Fibroblast of lung (primary cell): ENCODE measurements at places on chromosomes 2 and 18.

DNA sequence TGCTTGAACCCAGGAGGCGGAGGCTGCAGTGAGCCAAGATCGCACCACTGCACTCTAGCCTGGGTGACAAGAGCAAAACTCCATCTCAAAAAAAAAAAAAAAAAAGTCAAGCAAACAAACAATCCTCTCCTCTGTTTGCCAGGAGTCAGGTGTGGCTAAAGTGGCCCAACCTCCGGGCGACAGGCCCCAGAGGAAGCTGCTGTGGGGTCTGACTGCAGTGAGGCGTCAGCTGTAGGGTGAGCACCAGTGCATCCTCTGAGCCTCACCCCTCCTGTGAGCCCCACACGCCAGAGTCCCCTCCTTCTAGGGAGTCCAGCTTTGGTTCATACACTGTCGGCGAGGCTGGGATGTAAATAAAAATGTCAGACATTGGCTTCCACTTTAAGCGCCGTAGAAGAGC lies 76.5 kb upstream of the HS6ST1 start:
- DNase-seq, result no peak

- no peak for DNase-seq
These were observed 619.2 kb downstream of the IRS1 start for GRCh38 chr2:226180281-226180884.

DNA sequence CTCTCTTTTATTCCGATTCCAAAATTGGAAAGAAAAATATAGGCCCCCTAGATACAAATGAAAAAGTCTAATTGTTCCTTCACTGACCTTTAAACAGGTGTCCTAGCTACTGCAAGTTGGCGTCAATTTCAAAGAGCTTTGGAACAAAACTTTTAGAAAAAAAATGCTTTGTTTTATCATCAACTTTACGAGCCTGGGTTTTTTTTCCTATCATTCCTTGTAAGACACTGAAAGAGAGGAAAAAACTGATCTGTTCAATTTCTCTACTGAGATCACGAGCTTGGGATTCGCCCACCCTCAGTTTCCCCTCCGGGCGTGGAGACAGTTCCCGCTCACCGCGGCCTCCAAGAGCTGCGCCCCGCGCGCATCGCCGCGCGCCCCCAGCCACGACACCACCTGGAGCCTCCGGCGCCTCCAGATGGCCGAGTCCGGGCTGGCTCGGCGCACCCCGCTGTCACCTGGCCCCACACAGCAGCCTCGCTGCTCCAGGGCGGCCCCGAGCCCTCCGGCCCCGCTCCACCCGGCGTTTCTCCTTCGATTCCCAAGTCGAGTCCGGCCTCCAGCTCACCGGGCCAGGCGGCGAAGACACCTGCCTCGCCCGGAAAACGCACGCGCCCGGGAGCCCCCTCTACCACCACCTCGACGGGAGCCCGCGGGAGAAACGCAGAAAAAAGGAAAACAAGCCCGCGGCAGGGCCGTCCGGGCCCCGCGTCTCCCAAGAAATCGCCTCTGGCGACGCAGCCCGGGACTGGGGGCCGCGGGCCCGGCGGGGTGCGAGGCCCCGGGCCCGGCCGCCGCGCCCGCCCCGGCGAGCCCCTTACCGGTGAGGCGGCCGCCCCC lies 656 bp downstream of the TBC1D8 start:
- DNase-seq, result peak; percentile 3

GRCh38 chr2:73107211-73107926 lies 5.4 kb downstream of the RAB11FIP5 start:
- no peak for DNase-seq

- no peak for DNase-seq
These were observed 585.8 kb downstream of the CNTNAP5 start for GRCh38 chr2:124610866-124611265.

DNA sequence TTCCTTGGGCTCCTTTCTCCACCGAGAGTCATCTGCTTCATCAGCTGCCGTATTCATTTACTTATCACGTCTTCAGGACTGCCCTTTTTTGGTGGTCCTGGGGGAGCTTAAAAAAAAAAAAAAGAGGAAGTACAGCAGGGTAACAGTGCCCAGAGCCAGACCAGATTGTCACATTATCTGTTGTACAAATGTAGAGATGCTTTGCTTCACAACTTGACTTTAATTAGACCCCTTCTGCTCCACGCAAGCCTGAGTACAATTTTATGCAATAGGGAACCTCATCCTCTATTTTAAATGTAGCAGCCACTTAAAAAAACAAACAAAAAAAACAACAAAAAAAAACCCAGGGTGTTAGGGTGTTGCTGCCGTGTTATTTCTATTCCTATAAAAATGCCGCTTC lies 128.3 kb downstream of the PRPF40A start:
- no peak for DNase-seq

DNA sequence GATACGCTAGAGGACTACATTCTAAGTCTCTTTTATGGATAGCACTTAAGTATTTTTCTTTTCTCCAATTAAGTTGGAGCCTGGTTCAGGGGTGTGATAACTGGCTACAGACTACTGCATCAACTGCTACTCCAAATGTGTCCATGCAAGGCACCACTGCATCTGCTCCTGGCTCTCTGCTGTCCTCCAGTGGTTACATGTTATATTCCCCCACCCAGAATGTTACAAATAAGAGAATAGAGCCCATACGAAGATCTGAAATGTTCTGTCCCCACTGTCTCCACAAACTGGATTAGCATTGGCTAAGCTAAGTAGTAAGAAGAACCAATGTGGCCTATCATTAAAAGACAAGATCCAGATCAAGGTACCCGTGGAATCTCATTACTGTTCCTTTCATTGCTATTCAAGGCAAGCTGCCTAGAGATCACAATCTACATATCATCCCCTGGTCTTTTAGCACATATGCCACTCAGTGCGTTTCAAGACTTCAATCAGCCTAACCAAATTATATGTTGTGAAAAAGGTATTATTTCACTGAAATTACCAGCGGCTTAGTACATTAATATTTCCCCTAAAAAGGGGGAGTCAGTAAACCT lies 308.3 kb upstream of the SLC8A1 start:
- DNase-seq, result peak; percentile 36

DNA sequence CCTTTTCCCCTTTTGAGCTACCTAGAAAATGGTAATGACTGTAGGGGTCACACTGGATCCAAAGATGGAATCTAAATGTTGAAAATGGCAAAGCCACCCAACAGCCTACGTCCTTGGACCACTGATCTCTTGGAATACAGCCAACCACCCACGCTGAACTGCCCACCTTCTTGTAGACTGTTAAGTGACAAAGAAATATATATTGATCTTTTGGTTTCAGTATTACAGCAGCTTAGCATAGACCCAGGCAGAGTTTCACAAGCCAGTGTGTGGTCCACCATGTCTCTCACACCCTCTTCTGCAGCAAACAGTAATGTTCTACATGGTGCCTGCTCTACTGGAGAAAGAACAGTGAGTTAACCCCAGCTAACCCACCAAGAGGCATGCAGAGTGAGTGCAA lies 20.2 kb downstream of the CACNB4 start:
- DNase-seq, result no peak

DNA sequence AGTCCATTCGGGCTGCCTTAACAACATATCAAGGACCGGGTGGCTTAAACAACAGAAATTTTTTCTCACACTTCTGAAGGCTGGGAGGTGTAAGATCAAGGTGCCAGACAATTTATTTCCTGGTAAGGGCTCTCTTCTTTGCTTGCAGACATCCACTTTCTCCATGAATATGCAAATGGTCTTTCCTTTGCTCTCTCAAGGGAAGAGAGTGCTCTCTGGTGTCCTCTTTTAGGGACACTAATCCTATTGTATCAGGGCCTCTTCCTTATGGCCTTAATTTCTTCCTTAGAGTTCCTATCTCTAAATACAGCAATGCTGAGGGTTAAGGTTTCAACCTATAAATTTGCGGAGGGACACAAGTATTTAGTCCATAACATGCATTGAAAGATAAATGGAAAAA lies 770.8 kb downstream of the DSC3 start:
- no peak for DNase-seq

GRCh38 chr2:159637240-159637639 lies 20.9 kb upstream of the BAZ2B start:
- DNase-seq, result no peak

- DNase-seq, result no peak
These were observed 226.9 kb upstream of the THSD7B start for GRCh38 chr2:136538489-136538888.

- no peak for DNase-seq
These were observed 109.4 kb downstream of the TDRD15 start for GRCh38 chr2:21233194-21233593.

DNA sequence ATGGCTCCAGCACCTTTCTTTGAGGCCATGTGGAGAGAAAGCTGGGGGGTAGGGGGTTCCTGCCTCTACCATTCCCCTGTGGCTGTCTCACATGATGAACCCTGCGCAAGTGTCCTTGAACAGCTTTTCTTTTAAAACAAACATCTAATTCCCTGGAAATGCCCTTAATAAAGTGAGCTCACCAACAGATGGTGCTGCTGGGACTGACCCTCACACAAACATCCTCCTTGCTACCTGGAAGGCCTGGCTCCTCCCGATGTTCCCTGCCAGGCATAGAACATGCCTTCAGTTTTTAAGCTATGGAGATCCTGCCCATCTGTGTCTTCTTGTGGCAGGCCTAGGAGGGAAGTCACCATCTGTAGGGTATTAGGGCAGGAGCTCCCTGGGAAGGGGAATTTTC lies 60.7 kb upstream of the GATA6 start:
- no peak for DNase-seq

DNA sequence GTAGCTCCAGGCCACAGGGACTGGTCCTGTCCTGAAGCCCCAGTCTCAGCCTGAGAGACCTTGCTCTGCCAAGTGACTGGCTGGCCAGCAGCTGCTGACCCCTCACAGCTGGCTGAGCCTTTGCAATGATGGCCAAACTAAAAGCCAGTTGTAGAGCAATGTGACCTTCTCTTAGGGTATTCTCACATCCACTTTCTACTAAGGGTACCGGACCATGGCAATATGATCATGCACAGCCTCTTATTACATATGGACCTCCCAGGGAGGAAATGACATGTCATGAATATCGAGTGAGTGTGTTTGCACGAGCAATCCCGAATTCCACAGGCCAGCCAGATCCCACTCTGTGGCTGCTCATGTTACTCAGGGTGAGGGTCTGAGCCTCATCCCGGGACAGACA lies 213.9 kb downstream of the VAPA start:
- DNase-seq, result no peak

- no peak for DNase-seq
These were observed 143.9 kb downstream of the MAIP1 start for GRCh38 chr2:200099256-200099655.

DNA sequence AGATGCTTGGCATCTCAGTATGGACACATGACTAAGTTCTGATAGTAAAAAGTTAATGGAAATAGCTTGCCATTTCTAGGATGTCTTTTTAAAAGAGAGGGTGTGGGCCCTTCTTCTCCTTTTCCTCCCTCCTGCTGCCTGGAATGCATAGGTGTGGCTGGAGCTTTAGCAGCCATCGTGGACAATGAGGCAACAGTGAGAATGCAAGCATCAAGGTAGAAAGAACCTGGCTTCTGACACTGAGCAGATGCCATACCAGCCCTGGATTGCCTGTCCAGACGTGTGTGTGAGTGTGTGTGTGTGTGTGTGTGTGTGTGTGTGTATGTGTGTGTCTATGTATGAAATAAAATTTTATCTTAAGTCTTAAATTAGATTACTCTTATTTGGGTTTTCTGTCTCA lies 660.1 kb downstream of the XIRP2 start:
- DNase-seq, result no peak

DNA sequence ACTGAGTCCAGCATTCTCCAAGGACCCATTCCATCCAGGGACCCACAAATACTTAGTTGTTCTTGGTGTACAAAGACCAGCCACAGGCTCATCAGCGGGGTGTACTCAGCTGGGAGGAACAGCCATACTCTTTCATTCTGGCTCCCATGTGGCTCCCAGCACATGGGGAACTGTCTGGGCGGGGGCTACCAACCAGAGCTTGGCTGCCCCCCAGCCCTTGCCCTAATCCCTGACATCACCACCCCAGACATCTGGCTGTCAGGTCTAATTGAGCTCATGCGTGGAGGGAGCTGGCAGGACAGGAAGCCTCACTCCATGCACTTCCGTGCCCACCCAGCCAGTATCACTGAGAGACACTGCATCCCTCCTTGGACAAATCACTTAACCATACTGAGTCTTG lies 283.6 kb downstream of the DYSF start:
- no peak for DNase-seq

DNA sequence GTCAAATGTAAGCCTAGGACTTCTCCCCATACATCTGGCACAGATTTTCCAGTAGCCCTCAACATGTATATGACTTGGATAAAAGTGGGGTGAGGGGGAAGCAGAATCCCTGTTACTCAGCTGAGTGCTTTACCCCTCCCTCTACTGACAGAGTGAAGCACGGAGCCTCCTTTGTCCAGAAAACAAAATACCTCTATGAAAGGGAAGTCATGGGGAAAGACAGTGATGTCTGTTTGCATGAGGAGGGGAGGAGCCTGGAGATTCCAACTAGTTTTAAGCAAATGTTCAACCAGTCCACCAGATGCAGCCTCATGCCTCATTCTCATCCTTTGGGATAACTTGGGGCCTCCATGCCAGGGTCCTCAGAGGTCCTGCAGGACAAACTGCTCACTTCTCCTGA lies 203.9 kb downstream of the SMAD2 start:
- DNase-seq, result no peak

GRCh38 chr2:175684466-175684865 lies 317.6 kb downstream of the LNPK start:
- DNase-seq, result no peak

DNA sequence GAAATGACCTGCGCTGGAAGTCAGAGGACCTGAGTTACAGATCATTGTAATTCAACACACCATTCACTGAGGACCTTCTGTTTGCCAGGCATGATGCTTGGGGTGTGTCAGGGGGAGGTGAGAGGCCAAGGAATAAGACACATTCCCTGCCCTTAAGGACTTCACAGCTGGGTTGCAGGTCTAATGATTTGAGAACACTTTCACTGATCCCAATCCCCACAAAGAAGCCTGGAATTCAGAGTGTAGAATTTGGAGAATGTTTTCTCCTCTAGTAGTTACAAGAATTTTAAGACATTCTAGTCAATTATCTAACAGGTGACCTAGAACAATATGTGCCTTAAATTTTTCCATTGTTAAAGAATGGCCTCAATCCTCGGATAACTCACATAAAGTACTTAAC lies 322.4 kb downstream of the TNS1 start:
- no peak for DNase-seq

GRCh38 chr2:179966778-179967394 lies 40.2 kb downstream of the CWC22 start:
- no peak for DNase-seq

DNA sequence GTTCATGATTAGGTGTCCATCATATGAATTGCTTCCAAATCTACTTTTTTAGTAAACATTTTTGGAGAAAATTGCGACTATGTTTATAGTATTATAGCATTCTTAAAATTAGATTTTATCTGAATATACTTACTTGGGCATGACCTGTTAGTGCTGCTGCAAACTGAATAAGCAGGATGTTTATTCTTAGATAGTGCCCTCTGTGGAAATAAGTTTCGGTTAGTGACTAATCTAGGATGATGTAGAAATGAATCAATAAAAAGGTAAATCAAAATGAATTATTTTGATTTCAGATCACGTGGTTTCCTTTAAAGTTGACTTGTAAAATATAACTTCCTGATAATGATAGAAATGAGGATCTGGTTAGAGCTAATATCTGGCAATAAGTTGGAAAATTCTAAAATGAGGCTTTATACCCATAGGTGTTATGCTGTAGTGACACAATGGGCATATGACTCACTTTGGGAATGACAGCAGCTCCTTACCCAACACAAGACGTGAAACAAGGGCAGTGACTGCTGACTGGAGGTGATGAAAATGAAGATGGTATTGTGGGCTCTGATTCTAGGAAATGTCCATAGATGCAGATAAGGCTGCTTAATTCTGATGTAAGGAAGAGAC lies 165.8 kb upstream of the TCF4 start:
- peak; percentile 18 for DNase-seq
